ENCODE measurements at places on chromosomes 11 and 22.

DNA sequence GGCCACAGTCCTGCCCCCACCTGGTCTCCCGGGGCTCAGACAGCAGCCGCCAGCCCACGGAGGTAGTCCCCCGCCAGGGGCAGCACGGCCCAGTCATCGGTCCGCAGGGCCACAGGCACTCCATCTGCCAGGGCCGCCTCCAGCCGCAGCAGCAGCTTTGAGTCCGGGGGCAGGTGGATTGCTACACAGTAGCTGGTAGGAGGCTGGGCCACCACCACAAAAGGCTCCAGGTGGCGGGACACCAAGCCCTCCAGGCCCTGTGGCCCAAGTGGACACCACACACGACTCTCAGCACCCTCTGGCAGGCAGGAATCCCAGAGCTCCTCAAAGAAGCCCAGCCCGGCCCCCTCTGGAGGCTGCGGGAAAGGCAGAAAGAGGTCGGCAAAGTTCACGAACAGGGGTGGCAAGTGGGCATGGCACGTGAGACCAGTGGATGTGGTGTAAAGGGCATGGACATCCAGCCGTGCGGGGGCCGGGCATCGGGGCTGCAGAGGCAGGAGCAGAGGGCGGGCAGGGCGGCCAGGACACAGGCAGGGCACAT lies 2.9 kb downstream of the AP5B1 start:
- DNase-seq, result no peak

- DNase-seq, result no peak
Observed at GRCh38 chr22:44091021-44091721, 67.1 kb downstream of the PARVB start.

DNA sequence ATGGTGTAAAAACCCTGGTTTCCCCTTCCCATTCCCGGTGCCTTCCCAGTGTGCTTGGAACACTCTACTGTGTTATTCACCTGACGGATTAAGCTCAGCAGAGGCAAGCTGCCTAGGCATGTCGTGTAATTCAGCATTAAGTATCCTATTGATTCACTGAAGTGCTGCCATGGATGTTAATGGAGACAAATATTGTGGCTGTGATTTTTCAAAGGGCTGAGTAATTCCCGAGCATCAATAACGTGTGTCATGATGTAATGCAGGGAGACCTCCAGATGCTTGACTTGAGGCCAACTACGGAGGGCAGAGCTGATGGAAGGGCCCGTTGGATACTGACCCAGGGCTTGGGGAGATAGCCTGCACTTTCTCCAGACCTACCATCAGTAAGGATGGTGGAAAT lies 269.0 kb downstream of the ST3GAL4 start:
- no peak for DNase-seq

GRCh38 chr11:94705891-94706615 lies 62.1 kb upstream of the AMOTL1 start:
- DNase-seq, result no peak

Measured in fibroblast of gingiva (primary cell).